ENCODE measurements at places on chromosomes 6 and 20.
A peak's percentile ranks its signal among the peaks of the same experiment; 100 is the strongest.

DNA sequence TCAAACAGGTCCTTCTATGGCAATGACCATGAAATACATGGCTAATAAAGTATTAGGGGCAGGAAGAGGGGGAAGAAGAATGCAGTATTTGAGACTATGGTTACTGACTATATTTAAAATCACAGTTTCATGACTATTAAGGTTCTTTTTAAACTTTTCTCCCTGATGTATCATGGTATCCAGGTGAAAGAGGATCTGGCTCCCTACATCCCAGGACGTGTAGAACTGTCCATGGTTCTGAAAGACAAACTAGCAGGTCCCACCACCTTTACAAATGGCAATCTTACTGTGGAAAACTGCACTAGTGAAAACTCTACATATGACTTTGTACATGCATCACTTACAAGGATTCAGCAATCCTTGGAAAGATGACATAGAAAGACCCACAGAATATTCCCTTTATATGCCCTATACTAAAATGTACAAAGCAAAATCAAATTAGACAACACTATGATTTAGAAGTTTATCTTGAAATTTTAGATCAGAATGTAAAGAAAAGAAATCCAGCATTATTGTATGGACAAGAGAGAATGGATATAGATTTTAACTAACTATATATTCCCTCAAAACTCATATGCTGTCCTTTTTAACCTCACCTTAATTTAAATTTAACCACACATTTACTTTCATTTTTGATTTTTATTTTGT is 33.5 kb downstream of the RPP21 start:
- DNase-seq, result no peak

DNA sequence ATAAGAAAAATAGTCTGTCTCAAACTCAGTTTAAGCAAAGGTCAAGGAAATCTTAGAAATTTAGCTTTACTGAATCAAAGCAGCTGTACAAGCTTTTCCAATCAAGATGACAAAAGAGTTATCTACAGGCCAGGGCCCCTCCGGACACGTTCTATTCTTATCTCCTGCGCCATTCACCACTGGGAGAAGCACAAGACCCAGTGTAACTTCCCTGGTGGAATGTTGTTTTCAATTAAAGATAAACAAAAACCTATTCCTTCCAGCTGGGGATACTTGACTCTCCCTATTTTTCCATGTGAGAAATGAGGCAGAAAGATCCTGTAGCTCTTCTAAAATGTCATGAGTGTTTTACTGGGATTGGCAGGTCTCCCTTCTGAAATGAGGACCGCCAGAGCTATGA is 123.3 kb downstream of the TBX18 start:
- DNase-seq, result no peak

GRCh38 chr6:136539967-136540652 is 10.1 kb downstream of the MAP7 start:
- no peak for DNase-seq

GRCh38 chr20:53870426-53871315 is 199.7 kb downstream of the BCAS1 start:
- DNase-seq, result no peak

DNA sequence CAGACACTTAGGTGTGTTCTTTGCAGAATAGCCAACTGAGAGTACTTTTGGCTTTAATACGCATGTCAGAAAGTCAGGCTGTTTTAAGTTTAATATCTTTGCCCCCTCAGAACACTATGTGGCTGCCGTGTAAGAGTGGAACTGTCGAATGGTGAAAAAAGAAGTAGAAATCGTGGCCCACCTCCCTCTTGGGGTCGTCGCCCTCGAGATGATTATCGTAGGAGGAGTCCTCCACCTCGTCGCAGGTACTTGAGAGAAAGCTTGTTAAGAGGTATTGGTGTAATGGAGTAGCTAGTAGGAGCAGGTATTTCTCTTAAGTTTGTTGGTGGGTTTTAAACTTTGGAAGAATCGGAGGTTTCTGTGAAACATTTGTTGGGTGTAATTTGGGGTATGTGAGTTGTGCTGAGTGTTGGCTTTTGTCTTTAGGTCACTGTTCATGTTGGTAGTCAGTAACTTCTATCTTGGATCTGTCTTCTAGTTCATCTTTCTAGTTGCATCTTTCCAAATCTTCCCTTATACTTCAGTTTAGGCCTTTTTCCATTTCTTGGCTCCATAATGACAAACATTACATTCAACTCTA is 4.7 kb downstream of the SRSF3 start:
- DNase-seq, result no peak

GRCh38 chr6:144683216-144684070 is 398.3 kb downstream of the UTRN start:
- peak; percentile 36 for DNase-seq

GRCh38 chr6:31567531-31568370 is 4.3 kb upstream of the LTA start:
- no peak for DNase-seq

- no peak for DNase-seq
Observed at GRCh38 chr6:2542858-2543218, 207.9 kb downstream of the MYLK4 start.
